ENCODE measurements at places on chromosomes 3 and 15.

GRCh38 chr3:24650839-24651238, 156.2 kb upstream of the THRB start:
- no peak for DNase-seq

DNA sequence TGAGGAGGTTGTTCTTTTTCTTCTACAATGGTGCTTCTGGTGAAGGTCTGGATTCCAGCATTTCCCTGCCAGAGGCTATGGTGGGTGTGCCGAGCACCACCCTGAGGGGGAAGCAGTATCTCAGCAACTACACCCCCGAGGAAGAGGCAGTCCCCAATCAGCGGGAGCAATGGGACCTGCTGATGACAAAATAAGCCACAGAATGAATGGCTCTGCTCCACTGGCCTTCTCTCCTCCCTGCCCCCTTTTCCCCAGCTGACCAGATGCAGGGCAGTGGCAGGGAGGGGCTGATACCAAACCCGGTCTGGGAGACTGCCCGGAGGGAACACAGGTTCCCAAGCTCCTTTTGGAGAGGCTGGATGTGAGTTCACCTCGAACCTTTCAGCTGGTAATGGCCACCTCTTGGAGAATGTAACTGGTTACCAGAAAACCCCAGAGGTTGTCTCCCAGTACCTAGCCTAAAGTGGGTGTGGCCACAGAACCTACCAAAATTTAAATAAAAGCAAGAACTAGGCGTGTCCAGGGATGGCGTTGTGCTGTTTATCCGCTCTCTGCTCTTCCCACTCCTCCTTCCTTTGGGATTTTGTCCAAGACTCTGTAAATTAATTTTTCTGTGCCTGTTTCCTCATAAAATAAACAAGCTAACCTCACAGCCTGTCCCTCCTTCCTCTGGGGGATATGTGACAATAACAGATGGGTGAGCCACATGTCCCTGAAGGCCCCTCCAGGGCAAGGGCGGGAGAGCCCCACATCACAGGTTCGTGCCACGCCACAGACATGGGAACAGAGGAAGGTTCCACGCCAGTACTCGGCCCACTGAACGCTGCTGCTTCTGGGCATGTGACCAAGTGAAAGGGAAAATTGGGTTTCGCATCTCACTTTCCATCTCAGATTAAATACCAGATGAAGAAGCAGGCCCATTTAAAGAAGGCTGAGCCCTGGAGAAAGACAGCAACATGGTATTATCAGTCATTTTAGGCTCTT, 35.1 kb upstream of the SPTBN5 start:
- DNase-seq: no peak

DNA sequence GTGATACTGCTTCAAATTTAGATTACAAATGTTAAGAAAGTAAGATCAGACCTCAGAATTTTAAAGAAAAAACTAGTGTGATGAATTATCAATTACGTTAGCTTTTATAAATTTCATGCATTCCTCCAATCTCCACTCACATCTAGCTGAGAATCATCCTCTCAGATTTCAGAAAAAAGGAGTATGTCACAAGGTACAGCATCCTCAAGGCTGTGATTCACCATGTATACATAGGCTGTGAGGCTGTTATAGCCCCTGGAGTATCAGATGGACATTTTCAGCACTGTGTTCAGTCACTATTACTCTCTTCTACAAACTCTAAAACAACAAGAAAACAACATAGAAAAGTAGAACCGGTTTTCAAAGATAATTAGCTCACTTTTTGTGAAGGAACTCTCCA, 214.4 kb downstream of the PCCB start:
- no peak for DNase-seq

GRCh38 chr15:42270551-42270950, 2.5 kb upstream of the GANC start:
- DNase-seq: no peak

DNA sequence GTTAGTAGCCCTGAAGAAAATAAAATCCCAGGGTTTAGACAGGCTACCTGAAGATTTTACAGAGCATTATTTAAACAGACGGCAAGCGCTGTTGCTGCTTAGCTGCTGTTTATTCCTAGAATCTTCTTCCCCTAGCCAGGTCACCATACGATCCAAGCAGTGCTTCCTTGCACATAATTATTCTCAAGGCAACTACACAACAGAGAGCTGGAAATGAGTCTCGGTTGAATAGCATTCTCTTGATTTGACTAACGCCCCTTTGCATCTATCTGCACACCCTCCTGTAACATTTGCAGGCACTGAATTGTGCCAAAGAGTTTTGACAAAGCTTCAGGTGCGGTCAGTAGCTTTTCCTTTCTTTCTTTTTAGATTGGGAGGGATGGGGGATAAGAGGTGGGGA, 564.4 kb downstream of the TBL1XR1 start:
- no peak for DNase-seq

GRCh38 chr3:82079335-82079890, 318.0 kb upstream of the GBE1 start:
- no peak for DNase-seq

- DNase-seq: no peak
These were observed 35.0 kb upstream of the CFAP161 start for GRCh38 chr15:81098861-81099651.

GRCh38 chr3:148708409-148708808, 10.7 kb downstream of the AGTR1 start:
- no peak for DNase-seq

DNA sequence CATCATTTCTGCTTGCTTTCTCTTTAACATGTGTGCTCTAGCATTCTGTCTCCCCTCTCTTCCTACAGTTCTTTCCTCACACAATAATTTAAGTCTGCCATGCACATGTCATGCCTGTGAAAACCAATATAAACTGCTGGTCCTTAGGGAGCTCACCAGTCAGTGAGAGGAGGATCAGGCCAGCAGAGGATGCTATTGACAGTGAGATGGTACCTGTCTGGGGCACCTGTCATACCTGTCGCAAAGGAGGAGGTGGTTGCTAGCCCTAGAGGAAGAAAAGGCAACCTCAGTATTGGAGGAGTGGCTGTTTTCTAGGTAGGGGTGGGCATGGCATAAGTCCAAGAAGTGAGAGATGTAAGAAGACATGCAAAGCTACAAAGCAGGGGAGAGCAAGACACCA, 194.6 kb downstream of the GABRG3 start:
- no peak for DNase-seq

GRCh38 chr3:141840737-141841544, 35.5 kb upstream of the ATP1B3 start:
- no peak for DNase-seq

DNA sequence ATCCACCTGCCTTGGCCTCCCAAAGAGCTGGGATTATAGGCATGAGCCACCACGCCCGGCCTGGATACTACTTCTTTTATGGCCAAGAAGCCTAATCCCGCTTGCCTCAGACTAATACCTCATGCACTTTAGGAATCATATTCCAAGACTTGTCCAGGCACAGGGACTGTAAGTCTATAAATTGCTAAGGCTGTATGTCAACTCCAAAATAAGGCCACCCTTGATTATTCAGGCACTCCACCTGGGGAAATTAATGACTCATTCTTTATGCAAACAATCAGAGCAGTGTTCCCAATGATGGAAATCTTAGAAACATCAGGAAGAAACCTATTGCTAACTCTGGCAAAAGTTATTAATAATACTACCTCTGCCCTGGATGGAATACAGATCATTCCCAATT, 98.4 kb downstream of the ERC2 start:
- DNase-seq: no peak

DNA sequence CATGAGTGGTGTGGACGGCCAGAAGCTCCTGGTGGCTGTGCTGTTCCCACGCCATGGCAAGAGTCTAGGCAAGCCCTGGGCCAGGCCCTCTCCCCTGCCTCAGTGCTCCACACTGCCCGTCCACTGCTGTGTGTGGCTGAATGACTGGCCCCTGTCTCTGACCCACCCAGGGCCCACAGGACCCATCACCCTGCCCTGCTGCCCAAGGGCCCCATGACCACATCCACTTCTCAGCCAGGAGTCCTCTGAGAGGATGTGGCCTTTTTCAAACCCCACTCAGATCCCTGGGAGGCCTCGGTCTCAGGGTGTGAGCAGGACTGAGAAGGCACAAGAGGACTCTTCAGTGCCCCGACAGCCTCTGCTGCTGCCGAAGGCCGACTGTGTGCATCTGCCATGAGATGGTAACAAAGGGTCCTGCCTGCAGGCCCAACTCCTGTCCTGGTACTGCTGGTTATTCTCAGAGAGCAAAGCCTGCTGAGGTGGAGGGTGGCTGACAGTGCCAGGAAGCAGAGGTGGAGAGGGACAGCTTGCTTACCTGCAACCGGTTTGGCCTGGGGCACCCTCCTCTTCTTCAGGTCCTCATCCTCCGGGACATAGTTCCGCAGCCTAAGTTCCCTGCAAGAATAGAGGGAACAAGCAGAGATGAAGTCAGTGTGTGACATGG, 47.5 kb downstream of the PTH1R start:
- DNase-seq: no peak

GRCh38 chr3:137259089-137259488, 301.3 kb downstream of the IL20RB start:
- DNase-seq: no peak

DNA sequence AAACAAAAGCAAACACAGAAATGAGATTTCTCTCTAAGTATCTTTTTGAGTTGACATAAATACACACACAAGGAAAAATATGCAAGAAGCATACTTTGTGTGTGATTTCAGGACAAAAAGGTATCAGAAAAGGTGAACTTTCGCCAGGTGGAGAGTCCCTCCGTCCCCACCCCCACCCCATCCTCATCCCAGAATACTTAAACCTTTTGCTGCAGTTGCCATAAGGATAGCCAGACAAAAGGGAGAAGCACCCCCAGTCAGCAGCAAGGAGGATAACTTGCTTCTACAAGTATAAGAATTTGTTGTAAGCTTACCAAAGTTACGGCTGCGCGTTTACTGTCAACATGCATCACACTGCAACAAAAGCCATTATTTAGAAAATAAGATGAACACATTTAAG, 10.3 kb downstream of the FOXP1 start:
- no peak for DNase-seq

- no peak for DNase-seq
These were observed 53.8 kb downstream of the UBE2E2 start for GRCh38 chr3:23256741-23257435.

- no peak for DNase-seq
These were observed 21.3 kb downstream of the VGLL3 start for GRCh38 chr3:86969500-86970189.

DNA sequence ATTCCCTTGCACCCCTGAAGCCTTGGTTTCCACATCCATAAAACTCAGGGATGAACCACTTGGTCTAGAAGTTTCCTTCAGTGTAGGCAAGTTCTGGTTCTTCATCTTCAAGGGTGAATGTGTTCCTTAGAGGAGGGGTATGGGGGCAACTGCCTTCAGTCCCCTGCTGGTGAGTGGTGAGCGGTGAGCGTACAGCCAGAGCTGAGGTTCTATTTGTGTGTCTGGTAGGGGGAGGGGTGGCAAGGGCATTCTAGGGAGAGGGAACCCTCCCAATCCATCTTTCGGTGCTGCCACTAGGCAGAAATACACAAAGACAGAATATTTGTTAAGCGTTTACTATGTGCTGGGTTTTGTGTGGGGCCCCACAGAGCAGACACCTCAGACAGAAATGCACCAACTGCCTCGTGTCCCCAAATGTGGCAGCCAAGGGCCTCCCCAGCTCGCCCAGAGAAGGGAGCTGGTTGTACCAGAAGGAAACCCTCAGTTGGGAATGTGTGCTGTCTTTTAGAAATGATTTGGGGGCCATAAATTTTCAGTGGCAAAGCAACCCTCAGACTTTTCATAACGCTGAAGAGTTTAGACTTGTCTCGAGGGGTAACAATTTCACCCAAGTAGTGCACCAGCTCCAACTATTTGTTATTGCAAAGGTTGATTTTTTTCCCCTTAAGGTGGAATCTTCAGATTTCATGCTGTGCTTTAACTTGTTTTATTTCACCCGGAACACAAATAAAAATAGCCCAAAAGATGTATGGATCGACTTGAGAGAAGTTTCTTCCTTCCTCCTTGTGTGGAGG, 137.6 kb downstream of the FBLN2 start:
- no peak for DNase-seq

DNA sequence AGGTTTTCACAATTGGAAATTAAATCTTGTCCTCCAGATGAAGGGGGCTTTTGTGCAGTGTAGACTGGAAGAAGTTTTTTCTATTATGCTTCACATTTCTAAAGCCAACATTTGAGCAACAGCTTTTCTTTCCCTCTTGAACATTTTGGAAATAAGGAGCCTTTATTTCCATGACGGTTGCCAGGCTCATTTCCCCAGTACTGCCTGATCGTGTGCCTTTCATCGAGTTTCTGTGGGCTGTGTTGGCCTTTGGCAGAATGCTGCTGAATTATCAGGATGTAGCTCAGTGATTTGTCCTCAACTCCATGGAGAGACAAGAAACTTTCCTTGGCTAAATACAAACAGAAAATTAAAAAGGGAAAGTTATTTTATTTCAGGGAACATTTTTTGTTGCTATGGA, 314.8 kb upstream of the LRRC3B start:
- no peak for DNase-seq

DNA sequence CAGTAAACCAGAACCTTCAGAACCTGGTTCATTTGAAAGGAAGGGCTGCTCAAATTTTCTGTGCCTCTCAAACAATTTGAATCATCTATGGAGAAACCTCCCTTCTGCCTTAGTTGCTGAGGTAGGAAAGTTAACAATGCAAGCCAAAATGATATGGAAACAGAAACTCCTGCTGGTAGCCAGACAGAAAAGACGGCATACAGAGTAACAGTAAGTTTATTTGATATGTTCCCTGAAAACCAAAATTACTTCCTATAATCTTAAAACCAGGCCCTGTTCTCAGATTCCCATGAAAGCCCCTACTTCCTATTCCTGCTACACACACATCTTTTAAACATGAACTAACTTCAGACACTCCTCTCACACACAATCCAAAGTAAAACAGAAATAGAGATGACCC, 86.2 kb downstream of the TBC1D5 start:
- no peak for DNase-seq

GRCh38 chr15:94066046-94066445, 165.3 kb upstream of the MCTP2 start:
- DNase-seq: no peak

DNA sequence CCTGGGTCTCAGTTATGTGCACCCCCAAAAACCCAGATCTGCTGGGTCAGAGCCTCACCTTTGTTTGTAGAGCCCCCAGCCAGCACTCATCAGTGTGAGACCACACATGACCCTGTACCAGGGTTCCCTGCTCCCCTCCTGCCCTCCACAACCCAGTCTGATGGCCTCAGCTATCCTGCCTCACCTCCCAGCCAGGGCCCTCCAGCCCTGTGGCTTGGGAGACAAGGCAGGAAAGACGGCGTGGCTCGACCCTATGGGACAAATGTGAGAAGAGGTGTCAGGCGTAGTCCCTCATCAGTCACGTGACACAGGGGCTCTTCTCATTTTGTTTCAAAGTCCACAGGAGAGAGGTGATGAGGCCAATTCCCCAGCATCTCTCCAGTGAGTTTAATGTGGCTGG, 28.3 kb upstream of the PRR23E start:
- no peak for DNase-seq

Data from neural crest cell (in vitro differentiated cells).